ENCODE measurements at places on chromosomes 11 and 22. TPM values are rescaled to one million over a fixed set of nuclear protein-coding genes. Genes with fewer than 3 reads are reported as not detected.

CAT gene
- total RNA-seq: 23.6 TPM

- DNase-seq: no peak
Measured at GRCh38 chr11:125570952-125571351, 1.7 kb downstream of the EI24 start.

DNA sequence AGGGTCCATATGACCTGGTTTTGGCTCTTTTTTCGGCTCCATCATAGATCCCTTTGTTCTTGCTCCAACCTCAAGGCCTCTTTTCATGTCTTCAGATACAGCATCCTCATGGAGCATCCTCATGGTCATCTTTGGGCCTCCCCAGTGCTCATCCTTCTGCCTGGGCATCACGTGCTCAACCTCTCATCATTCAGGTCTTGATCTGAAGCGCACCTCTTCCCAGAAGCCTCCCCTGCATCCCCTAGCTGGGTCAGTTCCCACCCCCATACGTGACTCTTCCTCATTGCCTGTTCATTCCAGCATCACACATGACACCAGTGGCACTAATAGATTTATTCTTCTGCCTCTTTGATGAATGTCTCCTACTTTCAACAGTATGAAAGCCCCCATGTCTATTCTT is 192.2 kb downstream of the MIAT start:
- no peak for DNase-seq

GLB1L3 gene
- total RNA-seq: 7.3 TPM

- no peak for DNase-seq
Measured at GRCh38 chr11:57620467-57620866, 23.0 kb downstream of the SERPING1 start.

SCGB1D2 gene
- not detected for total RNA-seq

DNA sequence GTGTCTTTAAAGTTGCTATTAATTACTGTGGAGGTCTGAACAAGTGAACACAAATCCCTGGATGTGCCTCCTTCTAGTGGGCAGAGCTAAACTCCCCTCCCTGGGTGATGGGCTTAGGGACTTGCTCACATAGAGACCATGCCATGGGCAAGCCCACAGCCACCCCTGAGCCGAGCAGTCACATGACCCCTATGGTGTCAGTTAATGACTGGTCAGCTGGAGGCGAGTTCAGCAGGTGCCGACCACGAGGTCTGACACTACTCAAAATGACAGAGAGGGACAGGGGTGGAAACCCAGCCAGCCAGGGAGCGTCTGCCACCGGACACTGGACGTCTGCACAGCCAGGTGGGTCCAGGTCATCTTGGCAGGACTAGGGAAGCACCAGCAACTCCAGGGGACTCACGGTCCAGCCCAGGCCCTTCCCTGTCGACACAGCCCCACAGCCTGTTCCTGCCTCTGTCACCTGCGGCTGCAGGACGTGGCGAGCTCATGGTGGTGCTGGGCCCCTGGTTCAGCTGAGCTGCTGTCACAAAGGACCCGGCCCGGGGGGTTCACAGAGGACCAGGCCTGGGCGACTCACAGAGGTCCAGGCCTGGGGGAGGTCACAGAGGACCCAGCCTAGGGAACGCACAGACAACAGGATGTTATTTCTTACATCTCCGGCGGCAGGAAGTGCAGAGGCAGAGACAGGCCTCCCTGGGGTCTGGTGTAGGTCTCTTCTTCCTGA is 135.0 kb downstream of the BRD1 start:
- no peak for DNase-seq

DNA sequence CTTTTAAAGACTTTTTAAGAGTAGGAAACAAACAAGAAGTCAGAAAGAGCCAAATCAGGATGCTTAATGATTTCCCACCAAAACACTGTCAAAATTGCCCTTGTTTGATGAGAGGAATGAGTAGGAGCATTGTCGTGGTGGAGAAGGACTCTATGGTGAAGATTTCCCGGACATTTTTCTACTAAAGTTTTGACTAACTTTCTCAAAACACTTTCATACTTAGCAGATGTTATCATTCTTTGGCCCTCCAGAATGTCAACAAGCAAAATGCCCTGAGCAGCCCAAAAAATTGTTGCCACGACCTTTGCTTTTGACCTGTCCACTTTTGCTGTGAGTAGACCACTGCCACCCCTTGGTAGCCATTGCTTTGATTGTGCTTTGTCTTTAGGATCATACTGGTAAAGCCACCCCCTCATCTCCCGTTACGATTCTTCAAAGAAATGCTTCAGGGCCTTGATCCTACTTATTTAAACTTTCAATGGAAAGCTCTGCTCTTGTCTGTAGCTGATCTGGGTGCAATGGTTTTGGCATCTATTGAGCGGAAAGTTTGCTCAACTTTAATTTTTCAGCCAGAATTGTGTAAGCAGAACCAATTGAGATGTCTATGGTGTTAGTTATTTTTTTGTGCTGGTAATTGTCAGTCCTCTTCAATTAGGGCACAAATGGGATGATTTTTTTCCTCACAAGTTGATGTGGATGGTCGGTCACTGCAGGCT is 67.2 kb downstream of the ADM start:
- DNase-seq: no peak

TRIM29 gene
- not detected for total RNA-seq

DNA sequence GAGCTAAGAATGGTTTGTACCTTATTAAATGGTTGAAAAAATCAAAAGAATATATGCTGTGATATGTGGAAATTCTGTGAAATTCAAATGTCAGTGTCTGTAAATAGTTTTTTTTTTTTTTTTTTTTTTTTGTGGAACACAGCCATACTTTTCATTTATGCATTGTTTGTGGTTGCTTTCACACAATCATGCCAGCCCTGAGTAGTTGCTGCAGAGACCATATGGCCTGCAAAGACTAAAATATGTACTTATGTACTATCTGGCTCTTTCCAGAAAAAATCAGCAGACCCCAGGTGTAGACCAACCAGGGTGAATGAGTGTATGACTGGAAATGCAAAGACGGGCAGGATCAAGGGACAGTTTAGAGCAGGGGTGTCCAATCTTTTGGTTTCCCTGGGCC is 98.3 kb downstream of the PTPRJ start:
- DNase-seq: no peak

CD81 gene
- 107 TPM for total RNA-seq

DNA sequence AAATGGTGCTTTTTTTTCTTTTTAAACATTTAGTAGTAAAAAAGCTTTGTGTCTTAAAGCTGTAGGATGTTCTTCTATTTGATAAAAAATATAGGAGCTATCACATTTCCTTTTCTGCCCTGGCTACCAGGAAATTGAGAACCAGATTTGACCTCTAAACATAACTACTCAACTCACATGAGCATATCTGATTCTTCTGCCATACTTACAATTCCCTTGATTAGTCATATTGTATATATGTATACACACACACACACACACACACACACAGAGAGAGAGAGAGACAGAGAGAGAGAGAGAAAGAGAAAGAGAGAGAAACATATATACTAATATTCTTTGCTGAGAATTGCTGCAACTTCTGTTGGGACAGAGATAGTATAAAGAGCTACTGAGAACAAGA is 23.0 kb upstream of the GDPD4 start:
- DNase-seq: no peak

ZNF215 gene
- total RNA-seq: 1.8 TPM

- DNase-seq: no peak
Measured at GRCh38 chr11:42770444-42771065, 541.2 kb upstream of the API5 start.

LUZP2 gene
- total RNA-seq: not detected

GRCh38 chr22:26287382-26288225 is 118.3 kb downstream of the SEZ6L start:
- DNase-seq: no peak

GRCh38 chr22:46595545-46595944 is 24.6 kb upstream of the GRAMD4 start:
- DNase-seq: no peak

DNA sequence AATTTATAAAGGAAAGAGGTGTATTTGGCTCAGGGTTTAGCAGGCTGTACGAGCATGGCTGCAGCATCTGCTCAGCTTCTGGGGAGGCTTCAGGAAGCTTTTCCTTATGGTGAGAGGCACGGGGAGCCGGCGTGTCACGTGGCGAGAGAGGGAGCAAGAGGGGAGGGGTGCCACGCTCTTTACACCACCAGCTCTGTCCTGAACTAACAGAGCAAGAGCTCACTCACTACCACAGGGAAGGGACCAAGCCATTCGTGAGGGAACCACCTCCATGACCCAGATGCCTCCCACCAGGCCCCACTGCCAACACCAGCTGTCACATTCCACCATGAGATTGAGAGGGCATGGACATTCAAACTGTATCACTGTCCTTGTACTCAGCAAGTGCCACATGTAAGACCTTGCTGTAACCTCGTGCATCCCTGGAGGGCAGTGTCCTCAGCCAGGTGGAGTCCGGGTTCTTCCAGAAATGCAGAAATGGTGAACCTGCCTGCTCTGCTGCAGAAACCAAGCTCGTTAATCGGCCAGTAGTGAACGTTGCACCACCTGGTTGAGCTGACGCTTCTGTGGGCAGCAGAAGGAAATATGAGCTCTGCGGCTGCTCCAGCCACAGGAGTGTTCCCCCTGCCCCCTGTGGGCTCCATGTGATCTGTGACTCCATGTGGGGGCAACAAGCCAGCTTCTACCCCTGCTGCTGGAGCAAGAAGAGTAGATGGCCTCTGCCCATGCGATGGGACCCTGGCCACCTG is 368.6 kb downstream of the TBC1D22A start:
- DNase-seq: no peak

ST14 gene
- not detected for total RNA-seq

DNA sequence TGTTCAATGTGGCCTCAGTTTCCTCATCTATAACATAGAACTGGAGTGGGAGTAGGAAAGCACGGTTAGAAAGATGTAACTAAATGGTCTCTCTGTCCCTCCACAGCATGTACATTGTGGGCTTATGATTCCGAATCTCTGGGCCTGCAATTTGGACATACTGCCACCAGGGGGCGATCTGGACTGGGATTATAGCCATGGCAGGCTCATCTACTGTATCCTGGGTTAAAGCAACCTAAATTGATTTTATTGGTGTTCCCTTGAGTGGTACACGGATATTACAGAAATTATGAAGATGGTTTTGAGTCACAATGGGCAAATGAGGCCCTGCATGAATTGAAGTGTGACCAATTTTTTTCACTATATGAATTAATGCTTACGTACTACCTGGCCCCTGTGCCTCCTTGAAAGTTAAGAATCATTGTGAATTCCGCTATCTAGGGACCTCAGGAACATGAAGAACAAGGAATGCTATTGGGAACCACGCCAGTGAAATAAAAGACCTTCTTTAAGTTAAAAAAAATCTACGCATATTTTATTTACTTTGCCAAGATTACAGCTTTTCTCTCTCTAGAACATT is 32.9 kb downstream of the TST start:
- peak; percentile 73 for DNase-seq

All from activated naive CD4-positive, alpha-beta T cell treated with anti-CD3 and anti-CD28 coated beads, Interleukin-2, amount 50 U/mL, for 72 hours (primary cell).